ENCODE measurements at places on chromosomes 7 and 10.

GRCh38 chr7:17773289-17773626, 167.0 kb downstream of the SNX13 start:
- DNase-seq = no peak

GRCh38 chr7:23117841-23118240, 12.3 kb downstream of the KLHL7 start:
- DNase-seq = no peak

- no peak for DNase-seq
Measured at GRCh38 chr7:36741866-36742265, 17.6 kb upstream of the AOAH start.

- DNase-seq = no peak
Measured at GRCh38 chr7:127290116-127290655, 37.4 kb upstream of the GRM8 start.

DNA sequence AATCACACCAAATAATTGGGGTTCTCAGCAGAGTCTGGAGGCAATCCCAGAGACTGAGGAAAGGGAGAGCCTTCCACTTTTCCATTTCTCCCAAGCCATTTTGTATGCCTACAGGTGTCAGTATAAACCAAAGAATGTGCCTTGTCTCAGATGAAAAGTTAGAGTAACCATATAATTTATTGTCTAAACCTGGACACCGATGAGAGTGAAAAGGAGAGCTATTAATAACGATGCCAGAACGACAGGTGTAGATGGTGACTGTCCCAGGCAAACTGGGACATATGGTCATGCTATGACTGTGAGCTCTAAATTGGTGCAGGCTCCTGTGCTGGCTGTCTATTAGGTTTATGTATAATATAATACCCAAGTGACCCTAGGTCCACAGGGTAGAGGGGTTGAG, 219.6 kb downstream of the ARHGAP12 start:
- no peak for DNase-seq

GRCh38 chr7:107700570-107700969, 39.9 kb downstream of the SLC26A4 start:
- DNase-seq = no peak

DNA sequence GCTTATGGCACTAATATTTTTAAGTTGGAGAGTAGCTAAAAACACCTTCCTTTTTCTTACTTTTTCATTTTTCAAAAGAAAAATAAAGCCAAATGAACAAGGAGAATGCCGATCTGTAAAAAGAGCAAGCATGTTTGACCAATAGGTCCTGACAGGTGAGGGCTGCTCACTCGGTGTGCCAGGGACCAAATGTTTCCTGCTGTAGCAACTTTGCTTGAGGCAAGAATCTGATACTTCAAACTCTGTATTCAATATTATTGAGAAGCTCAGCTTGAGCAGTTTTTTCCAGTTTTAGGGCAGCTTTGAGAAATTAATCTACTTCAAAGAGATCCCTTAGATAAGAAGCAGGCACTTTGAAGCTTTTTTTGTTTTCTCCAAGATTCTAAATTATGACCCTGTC, 298.1 kb downstream of the BICC1 start:
- DNase-seq = no peak

DNA sequence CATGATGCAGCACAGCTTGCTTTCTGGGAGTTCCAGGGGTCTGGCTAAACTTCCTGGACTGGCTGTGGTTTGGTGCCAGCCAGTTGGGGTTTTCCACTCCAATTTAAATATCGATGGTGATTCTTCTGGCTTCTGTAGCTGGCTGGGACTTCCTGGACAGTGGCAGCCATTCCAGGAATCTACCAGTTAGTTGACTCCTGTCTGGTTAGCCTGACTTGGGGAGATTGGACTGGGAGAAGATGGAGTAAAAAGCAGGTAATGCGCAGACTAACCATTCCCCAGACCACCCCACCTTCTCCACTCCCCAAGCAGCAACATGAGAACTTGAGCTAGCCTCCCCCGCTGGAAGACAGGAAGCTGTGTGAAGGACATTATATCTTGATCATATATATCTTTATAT, 6.3 kb upstream of the PIP4K2A start:
- no peak for DNase-seq

GRCh38 chr10:64113792-64114191, 592.6 kb downstream of the REEP3 start:
- no peak for DNase-seq

- DNase-seq = no peak
Measured at GRCh38 chr10:86162696-86163400, 203.7 kb downstream of the GRID1 start.

All from NCI-H774 (cell line).